ENCODE measurements at places on chromosomes 2 and 18.

DNA sequence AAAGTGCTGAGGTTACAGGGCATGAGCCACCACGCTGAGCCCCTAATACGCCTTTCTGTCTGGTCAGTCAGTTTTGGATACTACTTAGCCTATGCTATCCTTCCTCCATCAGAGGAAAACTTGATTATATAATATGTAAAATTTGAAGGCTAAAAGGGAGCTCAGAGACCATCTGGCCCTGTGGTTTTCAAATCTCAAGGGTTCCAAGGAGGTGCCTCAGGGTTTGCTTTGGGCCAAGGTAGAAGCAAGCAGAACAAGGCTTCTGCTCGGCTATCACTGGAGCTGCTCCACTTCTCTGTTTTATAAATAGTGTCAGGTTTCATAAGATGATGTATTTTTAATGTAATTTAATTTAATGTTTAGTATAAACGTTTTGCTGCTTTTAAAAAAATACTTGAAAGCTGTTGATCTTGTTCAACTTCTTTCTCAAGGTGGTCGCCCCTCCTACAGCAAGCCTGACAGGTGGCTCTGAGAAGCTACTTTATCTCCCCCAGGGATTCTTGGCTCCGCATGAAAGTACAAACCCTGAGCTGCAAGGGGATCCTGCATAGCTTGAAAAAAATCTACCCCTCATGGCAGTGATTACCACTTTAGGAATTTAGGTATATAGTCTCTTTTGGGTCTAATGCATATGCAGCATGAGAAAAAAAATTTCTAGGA is 290.3 kb downstream of the CNTNAP5 start:
- no peak for DNase-seq

DNA sequence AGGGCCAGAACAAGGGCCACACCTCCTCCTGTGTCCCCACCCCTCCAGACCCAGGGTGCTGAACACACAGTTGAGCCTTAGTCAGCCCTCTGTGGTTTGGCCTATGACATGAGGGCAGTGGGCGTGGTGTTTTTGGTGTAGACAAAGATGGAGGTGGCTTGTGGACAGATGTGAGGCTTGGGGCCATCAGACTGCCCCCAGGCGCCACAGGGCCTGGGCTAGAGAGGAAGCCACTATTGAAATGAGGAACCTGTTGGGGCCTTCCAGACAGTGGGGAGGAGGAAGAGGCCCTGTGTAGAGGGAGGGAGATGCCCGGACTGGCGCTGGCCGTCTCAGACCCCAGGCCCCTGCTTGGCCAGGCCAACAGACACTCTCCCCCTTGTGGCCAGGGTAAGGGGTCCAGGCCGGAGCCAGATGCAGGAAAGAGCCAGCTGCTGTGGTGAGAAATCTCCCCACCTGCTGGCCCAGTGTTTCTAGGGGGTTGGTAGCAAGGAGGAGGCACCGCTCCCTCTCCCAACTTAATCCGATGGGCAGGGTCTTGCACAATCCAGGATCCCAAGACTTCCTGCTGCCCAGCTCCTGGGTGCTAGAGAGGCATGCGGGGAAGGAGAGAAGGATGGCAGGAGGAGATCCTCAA is 53.8 kb downstream of the SMAD7 start:
- peak; percentile 50 for DNase-seq

DNA sequence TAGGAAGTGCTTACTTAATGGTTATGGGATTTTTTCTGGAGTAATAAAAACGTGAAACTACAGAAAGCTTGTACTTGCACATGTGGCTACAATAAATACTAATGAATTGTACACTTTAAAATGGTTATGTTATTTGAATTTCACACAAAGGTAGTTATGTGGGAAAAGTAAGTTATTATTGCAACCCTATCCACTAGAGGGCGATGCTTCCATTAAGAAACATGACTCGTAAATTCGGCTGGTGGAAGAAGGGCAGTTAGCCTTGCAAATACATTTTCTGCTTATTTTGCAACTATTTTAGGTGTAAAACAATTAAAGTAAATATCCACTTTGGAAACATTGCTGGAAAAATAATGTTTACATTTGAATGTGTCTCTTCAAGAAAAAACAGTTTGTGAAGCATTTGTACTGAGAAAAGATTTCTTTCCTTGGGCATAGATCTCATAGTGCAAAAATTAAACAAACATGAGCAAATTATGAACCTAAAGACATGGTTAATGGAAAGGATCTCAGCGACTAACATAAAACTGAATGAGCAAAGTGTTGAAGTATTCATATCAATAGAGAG is 68.1 kb upstream of the CSRNP3 start:
- DNase-seq = peak; percentile 51

GRCh38 chr2:694174-694573 is 17.0 kb upstream of the TMEM18 start:
- no peak for DNase-seq

DNA sequence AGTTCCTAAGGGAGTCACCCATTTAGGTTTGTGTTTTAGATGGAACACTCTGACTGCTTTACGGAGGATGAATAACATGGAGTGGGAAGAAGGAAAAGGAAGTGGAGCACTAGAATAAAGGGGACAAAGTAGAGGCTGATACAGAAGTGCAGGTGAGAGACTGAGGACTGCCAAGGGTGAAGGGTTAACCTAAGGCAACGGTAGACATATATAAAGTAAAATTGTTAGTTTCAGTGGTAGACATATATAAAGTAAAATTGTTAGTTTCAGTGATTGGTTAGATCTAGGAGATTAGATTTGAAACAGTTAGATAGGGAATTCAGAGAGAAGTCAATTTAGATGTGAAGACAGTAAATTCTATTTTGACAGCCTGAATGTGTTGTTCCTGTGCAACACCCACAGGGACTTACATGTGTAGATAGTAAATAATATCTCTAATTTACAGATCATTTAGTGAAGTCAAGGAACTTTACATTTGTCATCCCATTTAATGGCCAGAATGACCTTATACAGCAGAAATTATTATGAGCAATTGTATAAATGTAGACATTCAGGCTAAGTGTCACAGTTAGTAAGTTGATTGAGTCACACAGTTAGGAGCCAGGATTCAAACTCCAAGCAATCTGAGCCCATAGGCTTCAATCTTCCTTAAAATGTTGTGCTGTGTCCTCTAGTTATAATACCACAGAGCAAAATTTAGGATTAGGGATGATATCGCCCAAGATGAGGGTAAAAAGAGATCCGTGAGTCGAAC is 270.8 kb upstream of the UBE2E3 start:
- no peak for DNase-seq

GRCh38 chr2:217622205-217623060 is 380.4 kb downstream of the TNS1 start:
- DNase-seq = peak; percentile 11

GRCh38 chr2:196951973-196952372 is 25.5 kb upstream of the PGAP1 start:
- no peak for DNase-seq

- DNase-seq = no peak
These were observed 963.0 kb downstream of the TDRD15 start for GRCh38 chr2:22086726-22087125.

- DNase-seq = no peak
These were observed 25.3 kb downstream of the MROH2A start for GRCh38 chr2:233803292-233803911.

GRCh38 chr2:210230518-210230917 is 5.3 kb upstream of the ACADL start:
- DNase-seq = no peak

DNA sequence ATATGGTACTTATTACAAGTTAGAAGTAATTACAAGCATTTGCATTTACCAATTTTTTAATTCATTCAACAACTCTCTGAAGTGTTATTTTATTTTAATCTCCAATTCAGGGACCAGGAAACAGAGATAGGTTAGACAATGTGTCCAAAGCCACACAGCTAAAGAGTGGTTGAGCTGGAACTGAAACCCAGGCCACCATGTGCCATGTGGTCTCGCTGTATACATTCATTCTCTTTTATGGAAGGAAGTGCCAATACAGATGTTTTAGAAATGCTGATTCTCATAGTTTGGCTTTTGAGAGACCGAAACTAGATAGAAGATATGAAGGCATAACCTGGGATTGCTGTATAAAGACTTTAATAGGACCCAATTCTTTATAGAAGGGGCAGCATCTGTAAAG is 684.6 kb upstream of the ID2 start:
- no peak for DNase-seq

DNA sequence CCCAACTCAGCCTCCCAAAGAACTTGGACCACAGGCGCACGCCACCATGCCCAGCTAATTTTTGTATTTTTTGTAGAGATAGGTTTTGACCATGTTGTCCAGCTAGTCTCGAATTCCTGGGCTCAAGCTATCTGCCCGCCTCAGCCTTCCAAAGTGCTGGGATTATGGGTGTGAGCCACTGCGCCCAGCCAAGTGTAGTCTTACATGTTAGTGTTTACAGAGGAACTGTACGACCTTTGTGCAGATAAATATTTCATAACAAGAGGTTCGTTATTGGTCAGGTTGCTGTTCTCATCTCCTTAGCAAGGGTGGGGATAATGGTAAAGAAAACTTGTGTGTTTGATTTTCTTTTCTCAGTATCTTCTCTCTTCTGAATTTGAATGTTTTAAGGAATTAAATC is 46.5 kb downstream of the RALBP1 start:
- no peak for DNase-seq

- DNase-seq = peak; percentile 37
These were observed 45.5 kb upstream of the SCN7A start for GRCh38 chr2:166539340-166540162.

GRCh38 chr2:42106257-42106816 is 58.5 kb downstream of the PKDCC start:
- no peak for DNase-seq

DNA sequence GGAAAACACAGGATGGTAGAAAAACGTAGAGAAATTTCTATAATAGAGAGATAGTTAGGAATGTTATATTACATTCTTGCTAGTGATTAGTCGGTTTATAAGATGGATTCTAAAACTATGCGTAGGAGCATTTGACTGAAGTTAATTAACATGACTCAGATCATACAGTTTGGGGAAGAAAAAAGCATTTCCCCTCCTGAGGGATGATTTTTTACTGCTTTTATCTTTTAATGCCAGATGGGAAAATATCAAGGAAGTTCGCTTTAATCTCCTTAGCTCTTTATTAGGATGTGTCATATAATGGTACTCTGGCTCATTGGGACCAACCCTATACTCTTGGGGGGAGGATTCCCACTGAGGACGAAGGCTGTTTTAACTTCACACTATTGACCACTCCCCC is 502.1 kb downstream of the TGIF1 start:
- DNase-seq = no peak

DNA sequence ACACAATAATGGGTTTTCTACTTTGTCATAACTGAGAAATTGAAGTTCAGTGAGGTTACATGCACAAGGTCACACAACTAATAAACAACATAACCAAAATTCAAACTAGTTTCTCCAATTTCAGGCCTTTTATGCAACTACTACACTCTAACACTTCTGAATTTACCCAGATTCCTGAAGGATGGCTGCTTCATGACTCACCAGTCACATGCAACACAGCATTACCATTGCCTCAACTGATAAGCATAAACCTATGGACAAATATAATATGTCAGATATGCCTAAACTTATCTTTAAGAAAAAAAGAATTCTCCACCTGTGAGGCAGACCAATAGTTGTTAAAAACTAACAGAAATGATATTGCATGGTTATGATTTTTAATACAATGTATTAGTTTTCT is 586.5 kb upstream of the SLC8A1 start:
- no peak for DNase-seq

- peak; percentile 62 for DNase-seq
These were observed 86.0 kb downstream of the CDC42EP3 start for GRCh38 chr2:37585295-37585908.

DNA sequence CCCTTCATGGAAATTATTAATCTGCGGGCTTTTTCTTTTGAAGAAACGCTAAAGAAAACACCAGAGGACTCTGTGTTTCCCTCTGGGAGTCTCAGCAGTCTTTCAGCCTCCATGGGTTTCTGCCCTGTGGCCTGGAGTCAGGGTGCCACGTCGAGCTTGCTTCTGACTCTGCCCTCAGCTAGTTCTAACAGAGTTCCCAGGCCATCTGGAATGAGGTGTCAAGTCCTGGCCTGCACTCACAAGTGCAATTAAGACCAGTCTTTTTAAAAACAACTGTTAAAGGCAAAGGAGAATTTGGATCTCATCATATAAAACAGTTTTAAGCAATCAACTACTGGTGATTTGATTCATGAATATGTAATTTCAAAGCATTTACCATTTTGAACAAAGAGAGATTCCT is 157.3 kb downstream of the RHBDD1 start:
- no peak for DNase-seq

GRCh38 chr2:175244697-175245096 is 63.2 kb upstream of the ATP5MC3 start:
- no peak for DNase-seq

DNA sequence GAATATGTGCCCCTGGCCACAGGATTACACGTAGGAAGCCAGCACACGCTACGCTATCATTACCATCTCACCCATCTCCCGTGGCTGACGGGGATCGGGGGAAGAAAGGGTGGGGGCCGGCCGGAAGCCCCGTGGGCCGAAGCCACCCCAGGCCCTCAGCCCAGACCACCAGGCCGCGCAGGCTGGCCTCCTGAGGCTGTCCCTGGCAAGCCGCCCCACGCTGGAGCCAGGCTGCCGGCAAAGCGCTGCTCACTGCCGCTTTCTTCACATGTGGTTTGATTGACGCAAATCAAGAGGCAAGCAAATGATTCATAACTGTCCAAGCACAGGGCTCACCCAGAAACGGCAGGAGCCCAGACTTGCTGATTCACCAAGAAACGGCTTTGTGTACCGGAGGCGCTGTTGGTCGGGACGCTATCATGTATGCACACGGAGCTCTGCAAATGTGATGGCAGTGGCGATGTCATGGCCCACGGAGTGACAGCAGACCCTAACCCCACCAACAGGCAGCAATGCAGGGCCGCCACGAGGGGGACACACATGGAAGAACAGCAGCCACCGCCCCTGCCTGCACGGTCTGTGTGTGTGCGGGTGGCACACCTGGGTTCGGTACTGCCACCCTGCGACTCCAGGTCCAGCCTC is 125.7 kb downstream of the HDAC4 start:
- peak; percentile 91 for DNase-seq

- DNase-seq = no peak
These were observed 348.4 kb upstream of the RAB12 start for GRCh38 chr18:8260827-8261226.

DNA sequence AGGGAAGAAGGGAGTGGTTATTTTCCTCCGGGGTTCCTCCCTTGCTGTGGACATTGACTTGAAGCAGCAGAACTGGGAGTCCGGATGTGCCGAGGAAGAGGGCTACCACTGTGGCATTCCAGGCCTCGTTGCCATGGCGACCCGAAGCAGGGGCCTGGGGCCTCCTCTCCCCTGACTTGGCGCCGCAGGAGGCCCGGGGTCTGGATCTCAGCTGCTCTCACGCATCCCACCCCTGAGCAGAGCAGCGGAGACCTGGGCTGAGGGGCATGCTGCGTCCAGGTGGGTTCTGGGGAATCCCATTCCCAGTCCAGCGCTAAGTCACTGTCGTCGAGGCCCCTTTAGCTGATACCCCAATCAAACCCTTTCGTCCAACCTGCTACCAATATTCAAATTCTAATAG is 100.2 kb downstream of the BCL11A start:
- no peak for DNase-seq

DNA sequence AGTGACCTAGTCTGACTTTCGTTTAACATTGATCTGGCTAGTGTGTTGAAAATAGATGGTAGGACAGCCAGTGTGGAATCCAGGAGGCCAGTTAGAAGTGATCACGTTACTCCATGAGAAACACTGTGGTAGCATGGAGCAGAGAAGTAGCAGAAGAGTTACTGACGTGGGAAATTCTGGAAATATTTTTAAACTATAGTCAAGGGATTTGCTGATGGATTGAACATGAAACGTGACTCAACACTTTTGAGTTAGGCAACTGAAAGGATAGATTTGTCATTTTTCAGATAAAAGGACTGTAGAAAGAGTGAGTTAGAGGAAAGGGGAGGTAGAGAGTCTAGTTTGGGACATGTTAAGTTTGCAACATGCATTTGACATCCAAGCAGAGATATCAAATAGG is 130.4 kb downstream of the IRS1 start:
- DNase-seq = no peak
